ENCODE measurements at places on chromosomes 11 and 22. TPM values are rescaled to one million over a fixed set of nuclear protein-coding genes. Genes with fewer than 3 reads are reported as not detected.
A peak's percentile ranks its signal among the peaks of the same experiment; 100 is the strongest.

DNA sequence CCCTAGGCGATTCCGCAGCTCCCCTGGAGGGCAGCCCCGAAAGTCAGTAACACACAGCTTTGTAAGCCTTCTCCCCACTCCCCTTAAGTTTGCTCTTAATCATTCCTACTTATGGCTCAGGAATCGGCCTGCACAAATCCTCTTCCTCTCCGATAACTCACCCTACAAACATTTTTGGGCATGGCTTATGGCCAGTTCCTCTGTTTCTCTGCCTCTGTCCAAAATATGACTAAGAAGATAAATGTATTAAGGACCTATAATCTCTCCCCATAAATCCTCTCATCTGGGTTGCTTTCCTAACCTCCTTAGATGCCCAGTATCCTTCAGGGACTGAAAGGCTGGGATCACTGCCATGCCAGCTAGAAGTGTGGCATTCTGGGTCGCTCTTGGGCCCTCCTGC is 41.0 kb downstream of the PAMR1 start:
- DNase-seq, result no peak

The GSTT2B gene
- total RNA-seq, result 2.9 TPM

DNA sequence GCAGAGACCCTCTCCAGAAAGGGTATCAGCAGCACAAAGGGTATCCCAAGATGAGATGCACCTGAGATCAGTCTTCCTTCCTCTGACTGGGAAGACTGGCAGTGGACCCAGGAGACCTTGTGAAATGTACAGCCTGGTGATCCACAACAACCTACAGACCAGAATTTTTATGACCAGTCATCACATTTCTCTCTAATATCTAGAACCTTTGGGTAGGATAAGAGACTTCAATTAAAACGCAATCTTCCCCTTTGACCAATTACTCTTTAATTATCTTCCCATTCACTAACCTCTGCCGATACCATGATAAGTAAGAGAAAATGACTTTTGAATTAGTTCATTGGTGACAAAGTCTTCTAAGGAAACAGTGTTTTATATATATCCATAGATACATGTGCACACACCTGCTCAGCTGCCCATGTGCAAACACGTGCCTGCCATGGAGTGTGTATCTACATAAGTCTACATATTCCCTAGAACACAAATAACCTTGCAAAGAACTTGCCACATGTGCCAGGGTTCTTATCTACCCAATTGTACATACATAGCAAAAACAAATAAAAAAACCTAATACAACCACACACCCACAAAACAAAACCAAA is 44.2 kb upstream of the SLC5A1 start:
- no peak for DNase-seq

The APBB1 gene
- 82.8 TPM for total RNA-seq

DNA sequence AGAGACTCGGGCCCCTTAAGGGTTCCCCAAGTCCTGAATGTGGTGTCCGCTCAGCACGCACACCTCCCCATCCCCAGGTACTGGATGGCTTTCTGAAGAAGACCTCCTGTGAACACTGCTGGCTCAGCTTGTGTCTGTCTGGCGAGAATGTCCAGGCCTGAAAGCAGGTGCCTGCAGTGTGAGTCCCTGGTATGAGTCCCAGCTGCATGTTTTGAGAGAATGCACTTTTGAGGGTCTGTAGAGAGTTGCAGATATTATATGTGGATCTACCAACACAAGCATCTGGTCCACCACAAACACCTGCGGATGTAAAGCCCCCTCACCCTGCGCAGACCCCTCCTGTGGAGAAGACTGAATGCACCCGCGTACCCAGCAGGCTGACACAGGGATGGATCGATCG is 1308.9 kb downstream of the TBC1D22A start:
- DNase-seq, result no peak

DNA sequence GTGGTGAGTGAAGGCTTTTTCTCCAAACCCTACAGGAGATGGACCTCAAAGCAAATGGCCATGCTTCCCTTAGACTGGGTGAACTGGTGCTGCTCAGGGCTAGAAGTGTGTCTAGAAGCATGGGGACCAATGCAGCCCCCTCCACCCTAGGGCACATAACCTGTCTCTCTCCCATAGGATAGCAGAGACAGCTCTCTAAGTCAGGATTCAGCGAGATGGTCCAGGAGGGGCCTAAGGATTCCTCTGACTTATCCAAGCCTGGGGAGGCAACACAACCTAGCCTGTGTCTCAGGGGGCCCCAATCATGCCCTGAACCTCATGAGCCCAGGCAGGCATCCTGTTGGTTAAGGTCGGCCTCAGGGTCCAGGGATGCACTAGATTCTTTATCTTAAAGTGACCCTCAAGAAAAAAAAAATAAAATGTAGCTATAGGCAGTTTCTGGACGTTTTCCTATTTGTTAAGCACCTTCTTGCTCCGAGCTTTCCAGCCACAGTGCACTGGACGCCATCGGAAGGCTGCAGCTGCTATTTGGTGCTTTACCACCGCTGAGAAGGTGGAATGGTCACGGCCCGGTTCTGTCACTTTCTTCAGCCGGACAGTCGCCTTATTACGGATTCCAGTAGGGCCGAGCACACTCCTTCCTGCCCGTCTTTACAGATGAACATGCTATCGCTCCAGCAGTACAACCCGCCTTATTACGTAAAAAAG is 5.0 kb upstream of the CCND1 start:
- no peak for DNase-seq

- DNase-seq, result peak; percentile 82
These were observed 105.0 kb downstream of the TRIM29 start for GRCh38 chr11:120032766-120033390.

The APOBEC3G gene
- 7.2 TPM for total RNA-seq

The HEPN1 gene
- not detected for total RNA-seq

- DNase-seq, result no peak
These were observed 16.3 kb upstream of the TEF start for GRCh38 chr22:41365425-41365824.

The OOSP1 gene
- not detected for total RNA-seq

GRCh38 chr11:86574493-86575207 is 97.8 kb downstream of the ME3 start:
- DNase-seq, result peak; percentile 43

The MS4A15 gene
- not detected for total RNA-seq

DNA sequence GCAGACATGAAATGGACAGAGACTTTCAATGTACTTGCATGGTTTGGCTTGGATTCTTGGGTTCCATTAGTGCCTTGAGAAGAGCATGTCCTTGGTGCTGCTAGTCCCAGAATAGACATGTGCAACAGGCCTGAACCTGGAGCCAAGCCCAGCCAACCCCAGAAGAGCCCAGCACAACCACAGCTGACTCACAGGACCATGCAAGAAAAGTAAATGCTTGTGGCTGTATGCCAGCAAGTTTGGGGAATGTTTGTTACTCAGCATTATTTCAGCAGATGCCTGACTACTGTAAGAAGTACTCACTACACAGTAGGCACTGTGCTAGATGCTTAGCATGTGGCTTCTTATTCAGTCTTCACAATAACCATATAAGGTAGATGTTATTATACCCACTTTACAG is 39.2 kb upstream of the HMGXB4 start:
- no peak for DNase-seq

GRCh38 chr11:123905826-123906225 is 3.9 kb downstream of the OR8D4 start:
- no peak for DNase-seq

DNA sequence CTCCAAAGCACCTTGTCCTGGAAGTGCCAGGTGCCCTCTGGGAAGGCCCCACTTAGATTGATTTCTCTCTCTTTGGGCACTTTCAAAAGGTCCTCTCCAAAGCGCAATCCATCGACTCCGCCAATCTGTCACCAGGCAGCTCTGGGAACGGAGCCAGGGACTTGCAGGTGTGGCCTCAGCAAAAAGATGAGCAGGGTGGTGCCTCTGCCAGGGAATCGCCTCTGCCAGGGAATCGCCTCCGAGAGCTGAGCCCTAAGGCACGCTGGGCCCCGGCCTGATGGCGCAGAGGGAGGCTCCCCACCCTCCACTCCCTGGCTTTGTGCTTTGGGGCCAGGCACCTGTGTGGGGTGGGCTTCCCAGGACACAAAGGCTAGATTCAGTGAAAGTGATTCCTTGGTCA is 1391.3 kb downstream of the TBC1D22A start:
- DNase-seq, result no peak

- no peak for DNase-seq
These were observed 7.4 kb upstream of the RCE1 start for GRCh38 chr11:66835768-66836405.

DNA sequence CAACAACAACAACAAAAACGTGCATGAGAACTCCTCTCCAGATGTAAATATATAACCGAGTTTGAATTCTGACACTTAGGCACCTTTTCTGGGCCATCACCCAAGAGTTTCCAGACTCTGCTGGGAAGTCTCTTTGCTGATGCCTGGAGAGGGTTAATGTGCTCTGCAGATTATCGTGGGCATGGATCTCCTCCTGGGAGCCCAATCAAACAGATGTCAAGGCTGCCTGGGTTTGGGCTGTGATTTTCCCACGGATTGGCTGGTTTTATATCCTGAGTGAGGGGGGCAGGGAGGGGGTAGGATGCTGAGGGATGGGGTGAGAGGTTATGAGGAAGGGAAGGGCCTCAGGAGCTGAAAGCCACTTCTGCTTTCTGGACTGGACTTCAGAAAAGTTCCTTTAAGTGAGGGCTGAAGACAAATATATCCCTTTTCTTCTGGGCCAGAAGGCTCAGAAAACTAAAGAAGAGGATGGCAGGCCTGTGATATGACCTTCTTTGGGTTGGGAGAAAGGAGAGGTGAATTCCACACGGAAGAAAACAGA is 4.2 kb downstream of the ELF5 start:
- no peak for DNase-seq

GRCh38 chr11:43311791-43312607 is at the start of gene API5:
TSS of gene API5 (plus strand) at chr11:43311996. CDS start at chr11:43312128, 132 bp downstream.
- DNase-seq, result peak; percentile 95

DNA sequence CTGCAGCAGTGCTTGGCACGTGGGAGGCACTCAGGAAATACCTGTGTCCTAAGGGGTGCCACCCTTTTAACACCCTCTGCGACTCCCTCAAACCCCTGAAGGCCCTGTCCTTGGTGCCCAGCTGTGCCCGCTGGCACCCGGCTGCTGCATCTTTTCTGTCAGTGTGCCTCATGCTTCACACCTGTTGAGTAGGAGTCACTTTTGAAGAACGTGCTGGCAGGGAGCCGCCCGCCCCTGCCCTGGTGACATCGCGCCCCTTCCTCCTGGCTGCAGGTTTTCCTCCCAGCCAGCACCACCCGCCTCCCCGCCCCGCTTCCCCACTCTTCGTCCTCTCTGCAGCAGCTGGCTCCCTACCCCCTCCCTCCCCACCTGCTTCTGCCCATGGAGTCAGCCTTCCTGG is 17.8 kb downstream of the FRMD8 start:
- DNase-seq, result peak; percentile 25

The APOBEC3B gene
- total RNA-seq, result 1.9 TPM

GRCh38 chr11:26556582-26556981 is 15.5 kb downstream of the MUC15 start:
- no peak for DNase-seq

The CARD18 gene
- not detected for total RNA-seq

DNA sequence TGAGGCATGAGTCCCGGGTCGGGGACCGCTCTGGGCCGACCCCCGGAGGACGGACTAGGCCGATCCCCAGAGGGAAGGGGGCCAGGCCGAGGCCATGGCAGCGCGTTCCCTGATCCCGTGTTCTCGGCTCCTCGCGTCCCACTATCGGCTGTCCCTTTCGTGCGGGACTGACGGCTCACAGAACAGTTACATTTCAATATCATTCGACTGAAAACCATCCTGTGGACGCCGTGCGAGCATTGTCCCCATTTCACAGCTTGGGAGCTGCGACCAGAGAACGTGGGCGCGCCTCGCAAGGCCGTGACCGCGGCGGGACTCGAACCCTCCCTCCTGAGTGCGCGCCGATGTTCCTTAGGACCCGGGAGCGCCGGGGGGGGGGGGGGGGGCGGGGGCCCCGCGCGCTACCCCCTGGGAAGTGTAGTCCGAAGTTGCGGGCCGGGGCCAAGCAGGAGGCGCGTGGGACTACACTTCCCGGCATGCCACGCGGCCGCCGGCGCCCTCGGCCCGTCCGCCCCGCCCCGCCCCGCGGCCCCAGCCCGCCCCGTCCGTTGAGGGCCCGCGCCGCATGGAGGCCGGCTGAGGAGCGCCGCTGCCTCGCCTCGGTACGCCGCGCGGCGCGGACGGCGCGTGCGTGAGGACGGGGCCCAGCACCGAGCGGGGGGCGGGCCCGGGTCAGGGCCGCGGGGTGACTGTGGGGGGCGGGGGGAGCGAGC is at the start of gene TRABD:
Gene TRABD, plus strand, starts transcription at position 539 of the 713 bp plus-strand sequence. CDS start 7,148 bp downstream, outside the sequence.
- peak; percentile 96 for DNase-seq

DNA sequence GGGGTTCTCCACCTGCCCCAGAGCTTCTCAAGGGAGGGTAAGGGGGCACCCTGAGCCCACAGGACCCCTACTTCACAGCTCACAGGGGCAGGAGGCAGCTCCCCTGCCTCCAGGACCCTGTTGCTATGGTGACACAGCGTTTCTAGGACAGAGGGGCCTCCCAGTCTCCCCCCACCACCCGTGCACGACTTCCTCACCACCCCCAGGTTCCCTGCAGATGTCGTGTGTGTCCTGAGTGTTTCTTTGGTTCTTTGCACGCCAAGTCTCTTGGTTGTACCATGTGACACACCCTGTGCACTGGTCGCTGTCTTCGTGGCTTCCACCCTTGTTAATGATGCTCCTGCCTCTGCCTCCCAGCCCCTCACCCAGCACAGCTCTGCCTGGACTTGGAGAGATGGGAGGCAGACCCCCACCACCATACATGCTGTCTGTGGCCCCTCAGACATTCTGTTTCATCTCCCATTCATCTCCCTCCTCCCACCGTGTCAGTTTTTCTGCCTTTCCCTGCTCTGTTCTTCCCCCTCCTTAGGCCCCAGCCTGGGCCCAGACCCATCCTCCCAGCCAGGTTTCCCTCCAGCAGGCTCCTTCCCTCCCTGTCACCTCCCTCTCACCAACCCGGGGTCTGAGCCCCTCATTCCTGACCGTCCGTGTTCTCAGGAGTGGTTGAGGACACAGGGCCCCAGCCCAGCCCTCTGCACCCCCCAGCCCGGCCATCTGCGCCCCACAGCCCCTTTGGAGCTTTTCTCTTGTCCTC is 24.5 kb upstream of the RAB1B start:
- DNase-seq, result peak; percentile 48

DNA sequence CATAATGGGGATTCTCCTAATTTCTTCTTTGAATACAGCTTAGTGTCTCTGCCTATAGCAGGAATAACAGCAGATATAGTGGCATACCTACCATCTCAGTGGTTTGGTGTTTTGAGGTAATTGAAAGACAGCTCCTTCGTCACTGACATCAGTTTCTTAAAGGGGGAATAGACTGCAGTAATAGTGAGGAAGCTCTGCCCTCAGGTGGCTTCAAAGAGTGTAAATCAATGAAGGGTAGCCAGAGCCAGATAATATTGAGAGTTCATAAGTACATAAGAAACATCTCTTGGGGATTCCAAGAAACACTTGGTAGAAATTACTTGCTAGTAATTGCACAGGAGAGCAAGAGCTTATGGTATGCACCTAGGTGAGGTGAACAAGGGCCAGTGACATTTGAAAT is 4.4 kb downstream of the OR6M1 start:
- no peak for DNase-seq

DNA sequence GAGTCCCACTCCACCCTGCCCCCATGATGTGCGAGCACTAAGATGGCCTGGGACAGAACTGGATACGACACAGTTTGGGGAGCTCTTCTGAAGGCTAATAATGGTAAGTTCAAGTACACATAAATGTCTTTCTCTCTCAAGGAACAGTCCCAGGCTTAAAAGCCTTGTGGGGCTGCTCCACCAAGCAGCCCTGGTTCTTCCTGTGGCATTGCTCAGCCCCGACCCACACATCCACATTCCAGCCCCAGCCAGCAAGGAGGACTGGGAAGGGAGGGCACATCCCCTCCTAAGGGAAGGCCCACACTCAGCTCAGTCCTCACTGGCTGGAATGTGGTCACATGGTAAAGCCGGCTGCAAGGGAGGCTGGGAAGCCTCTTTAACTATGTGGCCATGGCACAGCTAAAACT is 13.3 kb upstream of the MB start:
- DNase-seq, result no peak
